ENCODE measurements at places on chromosomes 4 and X.

DNA sequence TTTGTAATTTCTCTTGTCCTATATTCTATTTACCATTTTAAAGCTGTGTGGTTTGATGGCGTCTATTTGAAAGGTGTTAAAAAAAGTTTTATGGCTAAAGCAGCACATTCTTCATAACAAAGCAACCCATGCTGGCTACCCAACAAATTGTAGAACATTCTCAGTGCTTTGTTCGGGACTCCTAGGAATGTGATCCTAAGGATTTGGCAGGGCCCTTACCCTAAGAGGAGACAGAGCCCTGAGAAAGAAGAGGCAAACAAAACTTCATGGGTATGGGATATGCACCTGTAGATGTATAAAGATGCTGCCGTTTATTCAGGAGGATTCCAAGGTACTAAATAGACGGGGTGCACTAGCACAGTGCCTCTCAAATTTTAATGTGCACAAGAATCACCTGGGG lies 370.8 kb upstream of the DIPK2B start:
- DNase-seq: no peak

DNA sequence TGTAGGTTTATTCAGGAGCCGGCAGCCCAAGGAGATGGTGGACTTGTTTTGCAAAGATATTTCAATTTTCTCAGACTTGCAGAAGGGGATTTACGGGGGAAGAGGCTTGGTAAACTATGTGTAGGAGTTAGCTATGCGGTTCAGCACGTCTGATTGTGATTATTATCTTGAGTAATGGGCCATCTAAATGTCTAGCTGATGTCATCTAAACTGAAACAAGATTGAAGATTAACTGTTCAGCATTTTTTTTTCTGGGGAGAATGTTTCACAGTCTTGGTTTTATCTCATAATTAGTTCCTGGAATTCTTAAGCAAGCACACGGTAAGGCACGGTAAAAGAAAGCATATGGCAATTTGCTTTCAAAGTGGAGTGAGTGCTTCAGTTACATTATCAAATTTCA lies 207.3 kb upstream of the CXorf51B start:
- DNase-seq: no peak

GRCh38 chr4:151256134-151256533 lies 20.8 kb upstream of the PRSS48 start:
- DNase-seq: no peak

GRCh38 chr4:122764821-122765215 lies 32.3 kb downstream of the BBS12 start:
- no peak for DNase-seq

- DNase-seq: no peak
Observed at GRCh38 chr4:31059753-31060522, 339.8 kb downstream of the PCDH7 start.

DNA sequence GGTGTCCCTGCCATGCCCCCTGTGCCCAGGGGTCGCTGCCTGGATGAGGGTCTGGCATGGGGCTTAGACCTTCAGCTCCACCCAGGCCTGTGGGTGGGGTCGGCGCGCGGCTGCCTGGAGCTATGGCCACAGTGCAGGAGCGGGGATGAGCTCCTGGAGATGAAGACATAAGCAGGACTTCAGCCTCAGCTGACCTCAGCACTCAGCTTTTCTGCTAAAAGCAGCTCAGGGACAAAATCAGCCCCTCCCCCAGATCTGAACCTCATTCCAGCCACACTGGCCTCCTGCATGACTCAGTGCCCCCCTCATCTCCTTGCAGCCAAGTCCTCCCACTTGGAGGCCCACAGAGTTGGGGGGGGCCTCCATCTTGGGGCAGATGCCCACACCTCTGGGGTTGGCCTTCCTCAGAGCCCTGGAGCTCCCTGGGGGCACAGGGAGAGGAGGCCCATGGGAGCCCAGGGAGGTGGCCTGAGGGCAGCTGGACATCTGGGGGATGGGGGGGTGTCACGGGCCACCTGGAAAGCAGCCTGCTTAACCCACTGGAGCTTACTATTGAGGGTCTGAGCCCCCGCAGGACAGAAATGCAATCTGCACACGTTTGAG lies 19.4 kb upstream of the CPLX1 start:
- no peak for DNase-seq

GRCh38 chr4:113555868-113556267 lies 205.7 kb downstream of the CAMK2D start:
- no peak for DNase-seq

DNA sequence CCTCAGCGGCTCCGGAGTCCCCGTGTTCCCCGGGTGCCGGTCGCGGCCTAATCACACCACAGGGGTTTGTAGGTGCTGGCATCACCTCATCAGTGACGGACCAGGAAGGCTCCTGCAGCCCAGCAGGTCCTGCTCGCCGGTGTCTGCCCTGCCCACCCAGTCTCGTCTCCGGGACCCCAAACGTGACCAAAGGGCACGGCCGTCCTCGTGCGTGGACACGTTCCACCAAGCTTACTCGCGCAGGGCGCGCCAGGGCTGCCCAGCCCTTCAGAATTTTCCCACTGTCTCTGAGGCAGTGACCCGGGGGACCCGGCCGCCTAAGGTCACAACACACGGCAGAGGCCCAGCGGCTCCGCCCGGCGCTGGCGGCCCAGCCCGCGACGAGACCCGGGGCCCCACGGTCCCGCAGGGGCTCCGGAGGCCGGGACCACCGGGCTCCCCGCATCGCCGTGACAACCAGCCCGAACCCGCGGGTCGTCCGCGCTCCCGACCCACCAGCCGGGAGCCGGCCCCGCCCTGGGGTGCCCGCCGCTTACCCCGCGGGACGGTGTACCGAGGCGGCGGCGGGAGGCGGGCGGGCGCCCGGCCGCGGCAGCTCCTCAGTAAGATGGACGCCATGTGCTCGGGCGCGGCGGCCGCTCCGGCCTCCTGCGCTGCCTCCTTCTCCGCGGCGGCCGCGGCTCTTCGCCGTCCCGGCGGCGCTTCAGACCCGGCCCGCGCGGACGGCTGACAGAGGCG lies 454 bp downstream of the LETM1 start:
- DNase-seq: no peak

DNA sequence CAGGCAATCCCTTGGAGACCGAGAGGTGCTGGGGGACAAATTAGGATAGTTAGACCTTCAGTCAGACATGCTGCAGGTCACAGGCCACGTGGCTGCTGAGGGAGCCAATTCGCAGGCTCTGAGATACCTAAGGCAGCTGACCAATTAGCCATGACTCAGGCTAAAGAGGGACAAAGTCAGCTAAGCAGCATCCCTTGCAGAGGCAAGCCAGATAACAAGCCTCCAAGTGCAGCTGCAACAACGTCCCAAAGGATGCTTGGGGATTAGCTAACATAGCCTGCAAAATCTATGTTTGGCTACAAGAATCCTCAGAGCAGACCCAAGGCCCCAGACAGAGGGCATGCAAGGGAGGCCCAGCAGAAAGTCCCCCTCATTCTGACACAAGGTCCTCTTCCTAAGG lies 93.5 kb downstream of the SEL1L3 start:
- no peak for DNase-seq

DNA sequence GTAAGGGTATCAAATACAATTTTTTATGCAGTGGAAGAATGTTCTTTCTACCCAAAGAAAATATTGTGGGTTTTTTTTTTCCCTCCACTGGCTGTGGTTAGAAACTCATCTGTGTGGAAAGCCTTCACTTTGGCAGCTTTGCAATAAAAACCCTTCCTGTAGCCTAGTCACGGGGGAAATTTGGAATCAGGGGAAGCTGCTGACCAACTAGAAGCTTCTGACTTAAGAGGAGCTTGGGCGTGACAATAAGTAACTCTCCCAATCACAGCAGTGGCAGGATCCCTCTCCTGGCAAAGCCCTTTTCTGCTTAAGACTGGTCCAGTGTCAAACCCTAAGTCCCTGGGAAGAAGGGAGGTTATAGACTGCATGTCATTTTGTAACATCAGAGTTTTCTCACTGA lies 87.9 kb downstream of the LRRC66 start:
- DNase-seq: no peak

- DNase-seq: no peak
Observed at GRCh38 chr4:164866817-164867490, 10.0 kb upstream of the APELA start.

GRCh38 chr4:54988655-54989054 lies 136.7 kb downstream of the KDR start:
- DNase-seq: no peak

DNA sequence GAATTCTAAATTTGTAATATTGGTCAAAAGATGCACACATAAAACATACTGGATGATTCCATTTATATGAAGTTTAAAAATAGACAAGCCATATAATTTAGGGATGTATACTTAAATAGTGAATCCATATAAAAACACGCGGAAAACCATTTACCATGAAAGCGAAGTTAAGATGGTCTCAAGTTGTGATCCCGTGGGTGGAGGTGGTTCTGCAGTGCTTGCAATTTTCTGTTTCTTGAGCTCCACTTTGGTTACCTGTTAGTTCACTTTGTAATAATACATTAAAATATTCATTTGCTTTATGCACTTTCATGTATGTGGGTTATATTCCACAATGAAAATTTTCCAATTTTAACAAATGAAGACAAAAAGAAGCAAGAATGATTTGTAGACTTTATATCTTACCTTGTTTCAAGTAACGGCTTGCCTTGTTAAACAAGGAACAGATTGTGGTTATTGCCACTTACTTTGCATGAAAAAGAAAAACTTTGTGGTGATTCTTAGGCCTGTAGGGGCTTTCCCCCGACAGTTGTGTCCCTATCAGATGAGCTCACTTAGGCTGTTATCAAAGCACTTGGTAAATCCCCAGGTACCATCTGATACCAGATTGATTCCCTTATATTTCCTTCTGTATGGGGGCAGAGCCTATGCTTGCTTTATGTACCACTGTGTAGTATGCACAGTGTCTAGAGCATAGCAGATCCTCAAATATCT lies 12.2 kb downstream of the UCP1 start:
- DNase-seq: no peak

DNA sequence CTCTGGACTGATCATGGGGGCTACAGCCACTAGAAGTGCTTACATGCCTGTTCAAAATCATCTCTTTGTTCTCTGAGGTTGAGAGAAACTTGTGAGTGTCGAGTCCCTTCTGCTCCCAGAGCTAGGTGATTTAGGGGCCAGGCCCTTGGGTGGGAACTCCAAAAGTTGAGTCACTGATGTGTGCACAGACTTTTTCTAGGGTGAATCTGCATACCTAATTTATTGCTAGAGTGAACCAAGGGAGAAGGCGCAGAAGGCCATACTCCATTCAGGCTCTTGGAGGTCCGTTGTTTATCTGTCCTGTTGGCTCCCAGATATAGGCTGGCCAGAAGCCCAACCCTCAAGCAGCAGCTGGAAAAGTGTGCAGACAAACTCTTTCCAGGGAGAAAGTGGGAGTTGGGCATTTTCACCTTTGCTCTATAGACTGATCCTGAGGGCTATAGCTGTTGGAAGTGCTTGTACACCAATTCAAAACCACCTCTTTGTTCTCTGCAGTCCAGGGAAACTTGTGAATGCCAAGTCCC lies 80.8 kb upstream of the ARX start:
- no peak for DNase-seq

GRCh38 chr4:127622921-127623796 lies 9.6 kb upstream of the INTU start:
- no peak for DNase-seq

DNA sequence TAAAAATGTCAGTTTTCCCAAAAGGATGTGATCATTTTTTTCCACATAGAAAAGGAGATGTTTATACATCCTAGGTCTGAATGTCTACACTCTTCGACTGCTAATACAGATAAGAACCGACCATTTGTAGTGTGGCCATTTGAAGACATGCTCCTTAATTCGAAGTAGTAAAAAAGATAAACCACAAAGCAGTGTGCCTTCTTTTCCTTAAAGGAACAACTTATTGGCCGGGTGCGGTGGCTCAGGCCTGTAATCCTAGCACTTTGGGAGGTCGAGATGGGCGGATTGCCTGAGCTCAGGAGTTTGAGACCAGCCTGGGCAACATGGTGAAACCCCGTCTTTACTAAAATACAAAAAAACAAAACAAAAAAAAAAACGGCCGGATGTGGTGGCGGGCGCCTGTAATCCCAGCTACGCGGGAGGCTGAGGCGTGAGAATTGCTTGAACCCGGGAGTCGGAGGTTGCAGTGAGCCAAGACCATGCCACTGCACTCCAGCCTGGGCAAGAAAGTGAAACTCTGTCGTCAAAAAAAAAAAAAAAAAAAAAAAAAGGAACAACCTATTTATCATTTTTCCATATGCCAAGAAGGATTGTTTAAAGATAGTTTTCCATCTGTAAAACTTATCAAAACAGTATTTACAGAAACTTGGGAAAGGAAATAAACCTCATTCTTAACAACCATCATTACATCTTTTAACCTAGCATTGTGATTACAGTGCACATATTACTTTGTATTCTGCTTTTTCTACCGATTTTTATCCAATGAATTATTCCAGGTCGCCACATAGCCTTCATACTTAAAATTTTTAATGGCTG lies 2.6 kb downstream of the INTS6L start:
- DNase-seq: no peak

- DNase-seq: no peak
Observed at GRCh38 chr4:95255396-95256107, 293.2 kb downstream of the UNC5C start.

DNA sequence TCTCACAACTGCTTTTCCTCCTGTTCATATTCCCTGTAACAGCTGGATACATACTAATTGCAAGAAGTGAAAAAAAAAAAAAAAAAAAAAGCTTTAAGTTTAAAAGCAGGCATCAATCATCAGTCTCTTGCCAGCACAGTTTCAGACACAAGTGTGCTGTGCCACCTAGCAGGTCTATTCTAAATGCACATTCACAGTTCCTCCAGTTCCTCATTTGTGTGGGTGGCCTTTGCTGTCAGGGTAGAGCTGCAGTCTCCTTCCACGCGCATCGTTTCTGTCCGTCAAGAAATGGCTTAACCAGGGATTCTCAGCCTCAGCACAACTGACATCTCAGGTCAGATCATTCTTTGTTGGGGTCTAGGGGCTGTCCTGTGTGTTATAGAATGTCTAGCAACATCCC lies 61.6 kb downstream of the SCML1 start:
- DNase-seq: no peak

DNA sequence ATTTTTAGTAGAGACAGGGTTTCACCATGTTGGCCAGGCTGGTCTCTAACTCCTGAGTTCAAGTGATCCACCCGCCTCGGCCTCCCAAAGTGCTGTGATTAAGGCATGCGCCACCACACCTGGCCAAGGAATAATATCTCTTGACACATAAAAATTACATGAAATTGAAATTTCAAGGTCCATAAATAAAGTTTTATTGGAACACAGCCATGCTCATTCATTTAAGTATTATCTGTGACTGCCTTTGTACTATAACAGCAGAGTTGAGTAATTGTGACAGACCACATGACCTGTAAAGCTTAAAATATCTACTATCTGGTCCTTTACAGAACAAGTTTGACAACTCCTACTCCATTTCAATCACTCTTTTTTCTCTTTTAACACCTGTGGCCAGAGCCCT lies 17.8 kb upstream of the EGFL6 start:
- no peak for DNase-seq

Measured in Kasumi-1 (cell line).